ENCODE measurements at places on chromosomes 5 and 9. TPM values are rescaled to one million over a fixed set of nuclear protein-coding genes. Genes with fewer than 3 reads are reported as not detected.

Gene CCDC192
- not detected for polyA plus RNA-seq

Gene LCN10
- 14.9 TPM for polyA plus RNA-seq

Gene LHX3
- polyA plus RNA-seq = not detected

Gene NCBP1
- polyA plus RNA-seq = 8.1 TPM

Gene MSX2
- 0.56 TPM for polyA plus RNA-seq

Gene CDH9
- polyA plus RNA-seq = not detected

Gene SPINK6
- 0.06 TPM for polyA plus RNA-seq

Gene CD274
- polyA plus RNA-seq = 0.98 TPM

Gene UBE2QL1
- polyA plus RNA-seq = 0.53 TPM

Gene SPINK5
- 1,309 TPM for polyA plus RNA-seq

Gene GABRA6
- not detected for polyA plus RNA-seq

Gene GPR21
- 0.12 TPM for polyA plus RNA-seq

Gene SCGB3A2
- not detected for polyA plus RNA-seq

Gene MVB12B
- polyA plus RNA-seq = 2.4 TPM

Gene PCDH1
- polyA plus RNA-seq = 42.6 TPM

Gene SLC34A1
- polyA plus RNA-seq = 0.13 TPM

Gene HMMR
- 4.1 TPM for polyA plus RNA-seq

Gene SV2C
- polyA plus RNA-seq = 0.43 TPM

Gene AHRR
- polyA plus RNA-seq = 1.7 TPM

Gene POU5F2
- polyA plus RNA-seq = 0.31 TPM

Gene ENHO
- polyA plus RNA-seq = 0.39 TPM

Gene PCDHGA4
- 0.12 TPM for polyA plus RNA-seq

Gene NUTM2G
- 0.06 TPM for polyA plus RNA-seq

Gene PCDHGA10
- polyA plus RNA-seq = 1.2 TPM

Gene GRXCR2
- 0.02 TPM for polyA plus RNA-seq

Gene FAM78A
- 0.62 TPM for polyA plus RNA-seq
